ENCODE measurements at places on chromosomes 7 and 10. TPM values are rescaled to one million over a fixed set of nuclear protein-coding genes. Genes with fewer than 3 reads are reported as not detected.
A peak's percentile ranks its signal among the peaks of the same experiment; 100 is the strongest.

The NPM3 gene
- 18.7 TPM for total RNA-seq

GRCh38 chr7:157674715-157675426 is 338.1 kb downstream of the DNAJB6 start:
- no peak for DNase-seq

DNA sequence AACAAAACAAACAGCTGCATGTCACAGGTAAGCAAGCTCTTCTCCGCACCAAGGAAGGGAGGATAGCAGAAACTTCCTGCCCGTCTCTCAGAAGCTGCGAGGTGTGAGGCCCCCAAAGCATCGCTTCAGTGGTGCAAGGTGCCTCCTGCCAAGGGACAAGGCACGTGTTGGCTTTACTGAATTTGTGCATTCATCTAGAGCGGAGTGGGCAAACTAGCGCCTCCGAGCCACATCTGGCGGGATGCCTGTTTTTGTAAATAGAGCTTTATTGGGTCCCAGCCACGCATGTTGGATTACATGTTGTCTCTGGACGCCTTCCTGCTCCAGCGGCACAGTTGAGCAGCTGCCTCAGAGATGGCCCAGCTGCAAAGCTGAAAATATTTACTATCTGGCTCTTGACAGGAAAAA is 27.7 kb downstream of the PHYH start:
- peak; percentile 12 for DNase-seq

DNA sequence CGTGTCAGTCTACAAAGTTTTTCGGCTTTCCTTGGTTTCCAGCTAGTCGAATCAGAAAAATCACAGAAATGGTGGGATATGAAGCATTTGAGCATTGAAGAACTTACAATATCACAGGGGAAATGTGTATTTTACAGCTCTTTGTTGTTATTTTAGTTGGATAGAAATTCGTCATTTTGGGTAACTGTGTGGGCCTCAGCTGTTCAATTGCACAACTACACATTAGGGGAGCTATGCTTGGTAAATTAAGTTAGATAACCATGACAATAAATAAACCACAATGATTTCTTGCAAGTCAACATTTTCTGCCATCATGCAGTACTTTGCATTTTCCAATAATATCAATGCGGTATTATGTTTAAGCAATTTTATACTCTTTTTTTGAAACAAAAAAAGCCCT is 80.4 kb upstream of the ANK3 start:
- no peak for DNase-seq

The NPC1L1 gene
- total RNA-seq = not detected

- no peak for DNase-seq
These were observed 203.3 kb downstream of the SEC23IP start for GRCh38 chr10:120095875-120096274.

DNA sequence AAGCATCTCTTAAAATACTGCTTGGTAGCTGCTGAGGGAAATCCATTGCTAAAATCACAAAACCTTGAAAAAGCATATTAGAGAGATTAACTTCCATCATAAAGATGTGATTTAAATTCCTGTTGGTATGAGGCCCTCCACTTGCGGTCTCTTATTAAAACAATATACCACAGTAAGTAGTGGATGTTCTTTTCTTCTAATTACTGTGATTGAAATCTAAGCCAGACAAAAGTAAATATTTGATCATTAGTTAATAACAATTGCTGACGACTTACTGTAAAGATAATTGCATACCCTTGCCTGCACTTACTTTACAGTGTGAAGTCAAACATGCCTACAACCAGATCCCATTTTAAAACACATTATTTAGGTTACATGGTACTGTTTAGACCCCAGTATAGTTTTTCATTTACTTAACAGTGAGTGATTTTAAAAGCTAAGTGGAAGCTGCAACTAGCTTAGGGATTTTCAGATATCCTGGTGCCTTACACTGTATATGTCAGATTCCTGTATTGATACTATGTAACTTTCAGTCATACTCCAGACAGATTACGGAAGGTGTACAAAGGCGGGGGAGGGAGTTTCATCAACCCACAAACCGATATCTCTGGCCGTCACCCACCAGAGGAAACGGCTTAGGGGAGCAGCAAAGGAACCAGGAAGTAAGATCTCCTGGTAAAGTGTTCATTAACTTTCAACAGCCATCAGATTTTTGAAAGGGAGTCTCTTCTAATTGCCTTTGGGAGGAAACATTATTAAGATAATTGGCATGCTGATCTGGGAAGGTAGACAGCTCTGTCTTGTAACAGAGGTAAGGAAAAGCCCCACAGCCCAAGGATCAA is 986 bp downstream of the NRP1 start:
- DNase-seq = peak; percentile 13

GRCh38 chr7:77989981-77990566 is 191.5 kb downstream of the PHTF2 start:
- peak; percentile 80 for DNase-seq

The SPACDR gene
- not detected for total RNA-seq

The TMEM229A gene
- not detected for total RNA-seq

DNA sequence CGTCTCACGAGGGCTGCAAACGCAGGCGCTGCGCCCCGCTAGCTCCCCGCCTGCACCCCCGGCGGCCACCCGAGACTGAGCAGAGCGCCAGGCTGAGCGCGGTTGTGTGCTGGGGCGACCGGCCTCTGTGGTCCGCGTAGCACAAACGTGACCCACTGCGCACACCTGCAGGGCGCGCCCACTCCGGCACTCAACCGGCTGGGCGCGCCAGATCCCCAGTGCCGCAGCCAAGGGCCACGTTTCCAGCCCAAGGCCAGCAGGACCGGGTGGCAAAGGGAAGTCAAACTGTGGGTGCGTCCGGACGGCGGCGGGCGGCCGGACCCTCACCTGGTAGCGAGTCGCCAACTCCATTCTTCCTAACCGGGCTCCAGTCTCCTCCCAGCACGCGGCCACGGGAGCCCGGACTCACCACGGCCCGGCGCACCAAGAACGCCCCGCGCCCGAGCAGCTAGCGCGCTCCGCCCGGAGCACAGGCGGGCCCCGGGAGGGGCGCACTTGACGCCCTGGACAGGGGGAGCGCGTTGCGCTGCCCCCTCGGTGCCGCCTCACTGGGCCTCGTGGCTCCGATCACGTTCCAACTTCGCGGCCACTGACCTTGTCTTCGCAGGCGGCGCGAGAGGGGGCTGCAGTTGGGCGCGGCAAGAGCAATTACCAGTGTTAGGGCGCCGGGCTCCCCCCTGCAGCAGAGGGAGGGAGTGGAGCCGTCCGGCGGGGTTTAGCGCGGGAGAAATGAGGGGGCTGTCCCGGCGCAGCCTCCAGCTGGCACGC is at the start of gene CDCA7L:
TSS of gene CDCA7L (minus strand) at position 446 of the 768 bp plus-strand sequence. CDS start at position 351, 95 bp downstream.
- DNase-seq = peak; percentile 81

- DNase-seq = no peak
These were observed 505.5 kb upstream of the ZMIZ1 start for GRCh38 chr10:78563314-78563713.

GRCh38 chr10:72259491-72260238 is 14.1 kb upstream of the DDIT4 start:
- DNase-seq = no peak

DNA sequence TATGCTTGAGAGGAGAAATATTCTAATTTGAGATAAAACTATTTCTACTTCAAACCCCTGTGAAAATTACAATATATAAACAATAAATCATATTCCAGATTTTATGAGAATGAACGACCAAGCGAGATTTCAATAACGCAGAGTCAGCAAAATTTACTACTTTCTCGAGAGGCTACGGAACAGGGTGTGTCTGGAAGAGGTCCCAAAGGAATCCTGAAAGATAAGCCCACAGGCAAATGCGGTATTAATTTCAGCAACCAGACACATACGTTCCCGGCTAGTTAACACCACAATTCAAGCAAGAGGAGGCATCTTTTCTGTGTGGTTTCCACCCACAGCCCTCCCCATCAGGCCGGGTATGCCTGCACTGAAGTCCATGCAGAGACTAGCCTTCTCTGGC is 26.4 kb downstream of the BEND7 start:
- no peak for DNase-seq

GRCh38 chr7:157009170-157009777 is 1.2 kb downstream of the MNX1 start:
- peak; percentile 67 for DNase-seq

The CD36 gene
- 12.8 TPM for total RNA-seq

The SUN3 gene
- total RNA-seq = not detected

DNA sequence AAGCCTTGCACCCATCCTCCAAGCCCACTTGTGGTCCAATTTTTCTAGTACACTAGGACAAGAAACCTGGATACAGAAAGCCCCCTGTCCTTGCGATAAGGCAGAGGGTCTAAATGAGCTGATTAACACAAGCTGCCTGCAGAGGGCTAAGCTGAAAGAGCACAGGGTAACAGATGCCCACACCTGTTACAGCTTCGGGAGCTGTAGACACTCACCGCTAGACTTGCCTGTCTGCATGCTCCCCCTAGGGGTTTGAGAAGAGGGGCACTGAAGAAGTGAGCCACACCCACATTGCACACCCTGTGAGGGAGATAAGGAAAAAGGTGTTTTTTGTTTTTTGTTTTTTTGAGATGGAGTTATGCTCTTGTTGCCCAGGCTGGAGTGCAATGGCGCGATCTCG is 386.5 kb upstream of the AUTS2 start:
- DNase-seq = no peak

The NAPEPLD gene
- total RNA-seq = 179 TPM

- DNase-seq = no peak
These were observed 4.3 kb downstream of the TLX1 start for GRCh38 chr10:101135141-101136006.

- DNase-seq = no peak
These were observed 1.5 kb downstream of the LIPK start for GRCh38 chr10:88707429-88708155.

DNA sequence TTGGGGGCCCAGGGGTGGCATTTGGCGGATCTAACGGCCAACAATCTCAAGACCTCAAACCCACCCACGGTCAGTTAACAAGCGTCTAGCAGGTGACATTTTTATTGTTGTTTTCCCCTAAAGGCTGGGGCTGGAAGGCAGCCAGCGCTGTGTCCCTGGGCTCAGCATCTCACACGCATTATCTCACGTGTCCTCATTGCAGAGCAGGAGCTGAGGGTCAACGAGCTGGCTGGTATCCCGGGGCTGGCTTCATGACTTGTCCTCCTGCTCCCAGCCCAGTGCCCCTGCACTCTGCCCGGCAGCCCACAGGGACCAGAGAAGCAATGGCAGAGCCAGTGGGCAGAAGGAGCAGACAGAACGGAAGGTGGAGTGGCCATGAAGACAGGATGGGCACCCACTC is 54.4 kb upstream of the TMEM273 start:
- DNase-seq = no peak

DNA sequence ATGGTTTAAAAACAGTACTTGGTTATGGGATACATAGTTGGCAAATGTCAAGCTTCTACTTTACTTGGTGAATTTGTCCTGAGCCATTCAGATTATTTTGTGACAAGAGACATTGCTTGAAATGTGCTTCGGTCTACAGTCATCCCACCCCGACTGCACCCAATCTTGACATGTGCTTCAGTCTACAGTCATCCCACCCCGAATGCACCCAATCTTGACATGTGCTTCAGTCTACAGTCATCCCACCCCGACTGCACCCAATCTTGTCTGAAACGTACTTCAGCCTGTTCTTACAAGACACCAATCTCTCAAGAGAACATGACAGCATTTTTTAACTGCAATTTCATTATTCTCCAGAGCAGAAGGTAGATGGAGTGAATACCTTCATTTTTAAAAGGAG is 47.8 kb downstream of the PRKCQ start:
- no peak for DNase-seq

The SUGCT gene
- 2.6 TPM for total RNA-seq

- no peak for DNase-seq
These were observed 19.6 kb downstream of the PLCE1 start for GRCh38 chr10:94013331-94013760.

DNA sequence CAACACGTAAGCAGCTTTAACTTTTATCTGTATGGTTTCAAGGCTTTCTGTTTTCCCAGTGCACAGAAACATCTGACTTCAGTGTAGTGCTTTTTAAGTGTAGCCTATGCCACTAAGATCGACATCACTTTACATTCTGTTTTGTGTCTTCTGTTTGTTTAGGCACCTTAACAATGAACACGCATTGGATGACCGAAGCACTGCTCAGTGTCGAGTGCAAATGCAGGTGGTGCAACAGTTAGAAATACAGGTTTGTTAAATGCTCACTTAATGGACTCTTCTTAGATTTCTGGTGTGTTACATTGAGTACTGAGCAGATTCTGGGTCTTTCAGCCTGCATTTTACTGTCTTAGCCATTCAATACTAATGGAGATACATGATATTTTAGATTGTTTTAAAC is 237.4 kb downstream of the FOXP2 start:
- no peak for DNase-seq

GRCh38 chr10:130834573-130834972 is 476.9 kb downstream of the TCERG1L start:
- no peak for DNase-seq

GRCh38 chr10:12921163-12921562 is 80.3 kb downstream of the CCDC3 start:
- no peak for DNase-seq

DNA sequence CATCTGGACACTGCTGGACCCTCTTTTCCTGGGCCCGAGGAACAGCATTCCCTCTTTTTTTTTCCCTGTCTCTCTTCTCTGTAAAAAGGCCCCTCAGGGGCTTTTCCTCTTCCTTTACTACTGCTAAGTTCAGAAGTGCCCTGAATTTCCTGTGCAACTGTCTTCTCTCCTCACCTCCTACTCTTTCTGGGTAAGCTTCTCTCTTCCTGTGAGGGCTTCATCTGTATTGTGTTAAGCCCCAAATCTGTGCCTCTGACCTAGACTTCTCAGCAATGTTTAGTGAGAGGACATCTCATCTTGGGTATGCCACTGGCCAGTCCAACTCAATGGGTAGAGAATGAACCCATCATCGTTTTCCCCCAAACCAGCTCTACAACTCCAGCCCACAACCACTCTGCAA is 174.2 kb downstream of the PTEN start:
- no peak for DNase-seq

DNA sequence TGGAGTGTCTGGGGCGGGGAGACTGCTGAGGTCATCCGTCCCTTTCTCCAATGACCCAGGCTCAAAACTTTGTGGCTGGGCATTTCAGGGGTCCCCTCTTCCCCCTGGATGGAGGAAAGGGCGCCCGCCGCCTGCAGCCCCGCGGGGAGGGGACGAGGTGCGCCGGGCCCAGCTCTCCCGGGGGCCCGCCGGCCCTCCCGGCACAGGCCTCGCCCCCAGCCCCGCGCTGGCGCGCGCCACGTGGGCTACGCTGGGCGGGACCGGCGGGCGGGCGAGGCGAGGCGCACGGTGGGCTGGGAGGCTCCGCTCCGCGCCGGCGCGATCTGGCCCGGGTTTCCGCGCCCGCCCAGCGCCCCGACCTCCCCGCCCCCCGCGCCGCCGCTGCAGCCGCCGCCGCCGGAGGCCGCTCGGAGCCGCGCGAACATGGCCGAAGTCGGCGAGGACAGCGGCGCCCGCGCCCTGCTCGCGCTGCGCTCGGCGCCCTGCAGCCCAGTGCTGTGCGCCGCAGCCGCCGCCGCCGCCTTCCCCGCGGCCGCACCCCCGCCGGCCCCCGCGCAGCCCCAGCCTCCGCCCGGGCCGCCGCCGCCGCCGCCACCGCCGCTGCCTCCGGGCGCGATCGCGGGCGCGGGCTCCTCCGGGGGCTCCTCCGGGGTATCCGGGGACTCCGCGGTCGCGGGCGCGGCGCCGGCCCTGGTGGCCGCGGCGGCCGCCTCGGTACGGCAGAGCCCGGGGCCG is at the start of gene FOXK1:
TSS of gene FOXK1 (plus strand) at position 410 of the 735 bp plus-strand sequence. CDS start at position 424, 14 bp downstream.
- peak; percentile 81 for DNase-seq
